ENCODE measurements at places on chromosomes 16 and 17.

- DNase-seq, result no peak
Observed at GRCh38 chr16:71501547-71501946, 12.4 kb upstream of the ZNF19 start.

DNA sequence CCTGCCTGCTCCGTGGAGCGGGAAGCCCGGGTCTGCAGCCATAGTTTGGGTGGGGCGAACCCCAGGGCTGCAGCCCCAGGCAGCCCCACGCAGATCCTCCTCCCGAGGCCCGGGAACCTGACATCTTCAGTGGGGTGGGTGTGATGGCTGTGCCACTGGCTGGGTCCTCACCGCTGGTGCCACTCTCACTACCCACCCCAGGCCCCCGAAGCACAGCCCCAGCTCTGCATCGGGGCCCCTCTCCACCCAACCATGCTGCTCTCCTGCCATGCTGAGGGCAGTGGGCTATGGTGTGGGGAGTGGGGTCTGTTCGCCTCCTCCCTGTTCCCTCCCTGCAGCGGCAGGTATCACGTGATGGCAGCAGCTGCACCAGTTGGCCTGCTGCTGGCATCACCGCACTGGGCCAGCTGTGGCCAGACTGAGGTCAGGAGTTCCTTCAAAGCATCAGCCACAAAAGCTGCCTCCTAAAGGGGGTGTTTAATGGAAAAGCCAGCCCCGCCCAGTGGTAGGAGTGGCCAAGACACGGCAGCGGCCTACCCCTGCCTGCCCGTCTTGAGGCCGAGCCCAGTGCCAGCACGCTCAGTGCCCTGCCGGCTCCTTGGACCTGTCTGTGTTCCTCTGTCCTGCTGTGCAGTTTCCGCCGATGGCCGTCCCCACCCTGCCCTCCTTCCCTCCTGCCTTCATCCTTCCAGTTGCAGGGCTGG is 10.8 kb downstream of the KCTD5 start:
- no peak for DNase-seq

DNA sequence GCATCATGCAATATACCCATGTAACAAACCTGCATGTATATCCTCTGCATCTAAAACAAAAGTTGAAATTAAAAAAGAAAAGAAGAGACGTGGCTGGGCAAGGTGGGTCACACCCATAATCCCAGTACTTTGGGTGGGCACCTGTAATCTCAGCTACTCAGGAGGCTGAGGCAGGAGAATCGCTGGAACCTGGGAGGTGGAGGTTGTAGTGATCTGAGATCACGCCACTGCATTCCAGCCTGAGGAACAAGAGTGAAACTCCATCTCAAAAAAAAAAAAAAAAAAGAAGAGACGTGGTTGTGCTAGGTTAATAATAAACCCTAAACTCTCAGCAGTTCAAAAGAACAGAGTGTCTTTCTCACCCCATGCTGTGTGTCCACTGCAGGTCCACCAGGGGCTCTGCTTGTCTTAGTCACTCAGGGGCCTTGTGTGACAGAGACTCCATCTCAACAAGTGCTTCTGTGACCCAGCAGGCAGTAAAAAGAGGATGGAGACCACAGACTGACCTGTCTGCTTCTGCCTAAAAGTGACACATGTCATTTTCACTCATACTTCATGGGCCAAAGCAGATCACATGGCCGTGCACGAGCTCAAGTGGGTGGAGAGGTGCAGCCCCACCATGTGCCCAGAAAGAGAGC is 22.3 kb upstream of the N4BP1 start:
- no peak for DNase-seq

DNA sequence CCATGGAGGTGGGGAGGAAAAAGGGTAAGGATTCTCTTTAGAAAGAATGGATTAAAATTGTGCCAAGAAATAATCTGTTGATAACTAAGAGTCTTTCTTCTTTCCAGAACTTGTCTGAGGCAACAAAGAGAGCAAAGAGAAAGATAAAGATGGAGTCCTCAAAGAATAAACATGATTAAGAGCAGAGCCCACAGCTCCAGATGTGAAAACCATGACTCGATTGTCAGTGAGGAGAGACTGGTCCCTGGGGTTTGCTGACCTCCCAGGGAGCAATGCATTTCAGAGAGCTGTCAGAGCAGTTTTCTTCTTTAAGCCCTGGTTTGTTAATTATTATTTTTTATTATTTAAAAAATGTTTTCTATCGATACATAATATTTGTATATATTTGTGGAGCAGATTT is 74.6 kb downstream of the TMEM100 start:
- no peak for DNase-seq

DNA sequence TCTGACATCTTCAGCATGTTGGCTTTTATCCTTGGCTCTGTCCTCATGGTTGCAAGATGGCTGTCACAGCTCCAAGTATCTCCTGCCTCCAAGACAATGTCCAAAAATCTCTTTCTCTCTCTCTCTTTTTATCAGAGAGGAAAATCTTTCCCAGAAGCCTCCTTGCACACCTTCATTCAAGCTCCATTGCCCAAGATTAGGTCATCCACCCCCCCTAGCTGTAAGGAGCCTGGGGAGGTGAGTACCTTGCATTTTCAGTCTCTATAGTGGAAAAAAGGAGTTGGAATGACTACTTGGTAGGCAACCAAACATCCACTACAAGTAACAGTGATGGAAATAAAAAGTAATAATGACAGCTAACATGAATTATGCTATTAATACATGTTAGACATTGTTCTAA is 22.0 kb upstream of the NSMCE1 start:
- DNase-seq, result no peak

DNA sequence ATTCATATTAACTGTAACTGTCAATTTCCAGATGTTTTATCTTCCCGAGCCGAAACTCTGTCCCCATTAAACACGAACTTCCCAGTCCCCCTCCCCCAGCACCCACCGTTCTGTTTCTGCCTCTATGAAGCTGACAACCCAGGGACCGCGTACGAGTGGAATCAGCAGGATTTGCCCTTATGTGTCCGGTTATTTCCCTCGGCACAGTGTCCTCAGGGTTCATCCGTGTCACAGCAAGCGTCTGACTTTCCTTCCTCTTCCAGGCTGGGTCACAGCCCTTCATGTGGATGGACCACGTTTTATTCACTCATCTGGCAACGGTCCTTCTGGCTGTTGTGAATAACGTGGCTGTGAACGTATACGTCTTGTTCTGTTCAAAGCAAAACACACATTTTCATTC is 31.3 kb downstream of the METRNL start:
- no peak for DNase-seq

DNA sequence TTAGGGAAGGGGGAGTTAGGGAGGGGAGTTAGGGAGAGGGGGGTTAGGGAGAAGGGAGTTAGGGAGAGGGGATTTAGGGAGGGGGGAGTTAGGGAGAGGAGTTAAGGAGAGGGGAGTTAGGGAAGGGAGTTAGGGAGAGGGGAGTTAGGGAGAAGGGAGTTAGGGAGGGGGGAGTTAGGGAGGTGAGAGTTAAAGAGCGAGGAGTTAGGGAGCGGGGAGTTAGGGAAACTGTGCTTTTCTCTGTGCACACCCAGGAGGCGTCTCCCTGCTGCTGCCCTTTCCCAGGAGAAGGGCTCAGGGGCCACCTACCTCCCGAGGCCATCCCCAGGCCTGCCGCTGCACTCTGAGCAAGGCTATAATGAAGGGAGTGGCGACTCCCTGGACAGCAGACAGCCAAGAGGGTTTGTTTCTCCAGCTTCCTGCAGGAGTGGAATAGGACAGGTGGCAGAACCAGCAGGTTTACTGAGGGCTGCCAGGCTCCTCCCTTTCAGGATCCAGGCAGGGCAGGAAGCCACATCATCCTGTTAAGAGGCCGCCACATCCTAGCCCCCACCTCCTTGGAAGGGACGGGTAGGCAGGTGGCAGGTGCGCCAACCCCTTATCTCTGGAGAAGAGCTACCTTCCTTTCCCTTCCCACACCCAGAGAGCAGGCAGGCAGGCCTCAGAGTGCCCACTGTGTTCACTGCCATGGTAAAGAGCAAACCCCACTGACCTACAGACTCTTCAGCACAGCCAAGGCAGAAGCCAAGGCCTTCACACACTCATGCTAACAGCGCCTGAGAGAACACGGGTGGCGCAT is 4.3 kb downstream of the CANT1 start:
- DNase-seq, result no peak

DNA sequence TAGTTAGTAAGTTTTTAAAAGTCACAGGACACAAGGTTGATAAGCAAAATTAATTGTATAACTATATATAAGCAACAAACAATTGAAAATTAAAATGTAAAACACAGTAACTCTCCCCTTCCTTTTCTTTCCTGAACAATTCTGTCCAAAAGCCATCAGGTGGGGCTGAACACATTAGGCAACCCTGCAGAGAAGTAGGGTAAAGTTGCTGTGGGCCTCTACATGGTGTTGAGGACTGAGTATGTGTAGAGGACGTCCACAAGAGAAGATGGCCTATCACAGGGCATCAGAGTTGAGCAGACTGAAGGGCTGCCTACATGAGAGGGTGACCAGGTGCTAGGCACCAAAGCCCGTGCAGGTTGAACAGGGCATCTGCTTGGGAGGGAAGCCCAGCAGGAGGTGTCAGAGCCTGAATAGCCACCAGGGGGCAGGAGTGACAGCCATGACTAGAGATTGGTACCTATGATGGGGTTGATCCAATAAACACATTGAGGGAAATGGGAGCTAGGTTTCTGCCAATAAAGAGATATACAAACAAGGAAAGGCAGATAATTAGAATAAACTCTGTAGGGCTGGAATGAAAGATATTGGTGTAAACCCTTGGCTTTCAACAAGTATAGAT is 415.1 kb downstream of the NPIPA8 start:
- DNase-seq, result peak; percentile 42

DNA sequence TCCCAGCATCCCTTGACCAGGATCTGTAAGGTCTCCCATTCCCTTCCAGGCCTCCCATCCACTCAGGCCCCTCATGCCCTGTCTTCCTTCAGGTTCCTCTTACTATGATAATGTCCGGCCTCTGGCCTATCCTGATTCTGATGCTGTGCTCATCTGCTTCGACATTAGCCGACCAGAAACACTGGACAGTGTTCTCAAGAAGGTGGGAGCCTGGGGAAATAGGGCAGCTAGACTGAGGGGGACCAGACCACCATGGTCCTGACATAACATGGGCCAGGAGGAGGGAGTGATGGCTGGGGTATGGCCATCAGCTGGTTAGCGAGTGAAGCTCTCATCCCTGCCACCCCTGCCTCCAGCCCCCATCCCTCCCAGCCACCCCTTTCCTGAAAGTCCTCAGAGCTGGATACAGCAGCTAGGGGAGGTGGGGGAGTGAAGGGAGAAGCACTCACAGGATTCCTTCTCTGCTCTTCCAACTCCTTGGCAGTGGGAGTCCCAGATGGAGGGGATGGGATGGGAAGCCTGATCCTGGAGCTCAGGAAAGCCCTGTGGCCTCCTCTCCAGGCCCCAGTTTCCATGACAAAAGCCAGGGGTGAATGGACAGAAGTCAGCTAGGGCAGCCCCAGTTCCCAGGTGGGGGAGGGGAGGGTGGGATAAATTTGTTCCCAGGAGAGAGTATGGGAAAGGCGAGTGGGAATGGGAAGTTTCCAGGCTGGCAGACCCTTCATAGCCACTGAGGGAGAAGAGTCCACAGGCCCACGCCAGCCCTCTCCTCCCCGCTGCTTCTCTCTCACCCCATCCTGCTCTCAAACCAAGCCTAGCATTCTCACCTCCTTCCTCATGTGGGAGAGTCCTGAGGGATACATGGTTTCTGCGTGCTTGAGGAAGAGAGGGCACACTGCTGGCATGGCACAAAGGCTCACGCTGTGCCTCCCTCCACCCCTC is 2.3 kb downstream of the RND2 start:
- no peak for DNase-seq

DNA sequence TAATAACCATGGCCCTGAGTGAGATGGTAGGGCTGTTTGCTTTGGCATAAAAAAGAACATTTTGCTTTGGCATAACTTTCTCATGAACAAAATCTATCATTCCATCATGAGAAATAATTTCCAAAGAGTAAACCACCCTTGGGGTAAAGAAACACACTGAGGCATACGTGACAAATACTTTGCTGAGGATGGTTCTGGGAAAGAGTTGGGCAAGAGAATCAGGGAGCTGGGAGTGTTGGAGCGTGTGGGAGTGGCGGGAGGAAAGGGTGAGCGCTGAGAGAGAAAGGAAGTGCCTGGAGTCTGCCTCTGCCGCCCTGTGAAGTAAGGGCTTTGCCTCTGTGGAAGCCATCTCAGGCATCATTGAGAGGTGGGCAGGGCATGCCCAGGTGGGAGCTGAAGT is 60.2 kb upstream of the ARHGAP44 start:
- DNase-seq, result no peak

DNA sequence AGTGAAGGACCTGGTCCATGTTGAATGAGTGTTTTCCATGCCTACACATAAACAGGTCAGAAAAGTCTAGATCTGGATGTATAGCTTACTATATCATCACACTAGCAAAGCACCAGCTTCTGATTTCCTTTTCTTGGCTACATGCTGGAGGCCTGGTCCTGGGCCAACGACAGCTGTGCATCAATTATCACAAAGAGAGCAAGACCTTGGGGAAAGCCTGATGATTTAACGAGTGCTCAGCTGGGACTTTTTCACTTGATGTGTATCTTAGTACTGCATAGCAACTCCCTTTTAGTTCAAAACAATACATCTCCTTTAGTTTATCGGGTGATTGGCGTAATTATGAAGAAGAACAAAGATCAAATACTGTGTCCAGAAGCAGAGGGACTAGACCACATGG is 358.2 kb downstream of the KIF2B start:
- DNase-seq, result no peak
